ENCODE measurements at places on chromosomes 2 and 18.

DNA sequence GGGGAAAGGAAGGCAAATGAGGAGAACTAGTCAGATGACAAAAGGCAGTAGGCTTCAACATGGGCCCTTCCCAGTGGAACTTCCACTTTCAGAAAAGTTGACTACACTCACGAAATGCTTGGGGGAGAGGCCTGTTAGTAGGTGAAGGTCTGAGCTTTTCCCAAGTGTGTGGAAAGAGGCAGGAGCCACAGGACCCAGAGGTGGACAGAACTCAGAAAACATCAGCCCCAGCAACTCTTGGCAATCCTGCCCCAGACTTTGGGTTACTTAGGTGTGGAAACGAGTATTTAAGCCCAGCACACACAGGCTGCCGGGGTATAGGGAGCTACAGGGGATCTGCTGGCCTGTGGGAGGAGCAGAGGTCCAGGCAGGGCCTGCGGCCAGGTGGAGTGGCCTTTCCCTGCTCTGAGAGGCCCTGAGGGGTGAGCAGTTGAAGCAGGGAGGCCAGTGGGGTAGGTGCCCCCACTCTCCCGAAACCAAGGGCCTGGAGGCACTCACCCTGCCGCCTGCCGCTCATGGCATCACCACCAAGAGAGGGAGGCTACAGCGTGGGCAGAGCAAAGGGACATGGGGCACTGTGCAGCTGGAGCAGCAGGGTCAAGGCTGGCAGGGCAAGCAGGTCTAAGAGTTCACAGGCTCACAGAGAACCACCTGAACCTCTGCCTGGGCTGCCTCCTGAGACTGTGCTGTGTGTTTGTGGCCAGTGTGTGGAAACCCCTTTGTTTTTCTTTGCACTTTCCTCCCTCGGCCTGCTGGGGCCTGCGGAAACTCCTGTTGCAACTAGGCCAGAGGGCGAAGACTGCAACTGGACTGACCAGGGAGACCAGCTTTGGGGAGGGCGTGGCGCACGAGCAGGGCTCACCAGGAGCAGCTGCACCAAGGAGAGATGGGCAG is 130.7 kb upstream of the SERTAD2 start:
- no peak for DNase-seq

GRCh38 chr18:23689616-23690504 is 607 bp downstream of the LAMA3 start:
- DNase-seq: no peak

GRCh38 chr2:168490946-168491605 is 35.0 kb downstream of the CERS6 start:
- no peak for DNase-seq

GRCh38 chr2:150124739-150125138 is 362.7 kb downstream of the RND3 start:
- DNase-seq: no peak

DNA sequence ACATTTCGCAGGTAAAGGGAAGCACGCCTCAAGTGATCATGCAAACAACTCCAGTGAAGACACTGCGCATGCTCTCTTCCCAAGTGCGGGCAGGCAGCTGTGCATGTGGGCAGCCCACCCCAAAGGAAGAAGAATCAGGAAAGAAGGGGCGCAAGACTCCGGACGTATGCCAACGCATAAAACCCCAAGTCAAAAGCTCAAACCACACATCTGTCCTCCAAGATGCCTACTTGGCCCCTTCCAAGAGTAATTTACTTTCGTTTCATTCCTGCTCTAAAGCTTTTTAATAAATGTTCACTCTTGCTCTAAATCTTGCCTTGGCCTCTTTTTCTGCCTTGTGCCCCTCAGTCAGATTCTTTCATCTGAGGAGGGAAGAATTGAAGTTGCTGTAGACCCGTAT is 254.9 kb downstream of the PIEZO2 start:
- no peak for DNase-seq

DNA sequence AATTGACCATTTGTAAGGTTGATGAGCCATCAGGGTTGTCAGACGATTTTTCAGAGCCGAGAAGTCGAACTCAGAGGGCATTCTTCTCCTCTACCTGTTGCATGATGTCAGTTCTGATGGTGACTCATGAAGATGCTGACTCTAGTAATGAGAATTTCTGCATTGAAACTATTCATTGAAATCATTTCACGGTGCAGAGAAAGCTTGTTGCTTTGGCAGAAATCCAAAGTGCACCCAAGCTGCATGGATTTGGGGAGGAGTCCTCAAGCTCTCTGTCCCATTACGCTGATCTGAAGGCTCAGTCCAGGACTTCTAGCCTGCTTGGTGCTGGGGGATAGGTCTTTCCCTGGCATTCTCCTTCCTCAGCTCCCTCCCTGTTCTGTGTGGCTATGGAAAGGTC is 125.7 kb upstream of the PXDN start:
- DNase-seq: no peak

DNA sequence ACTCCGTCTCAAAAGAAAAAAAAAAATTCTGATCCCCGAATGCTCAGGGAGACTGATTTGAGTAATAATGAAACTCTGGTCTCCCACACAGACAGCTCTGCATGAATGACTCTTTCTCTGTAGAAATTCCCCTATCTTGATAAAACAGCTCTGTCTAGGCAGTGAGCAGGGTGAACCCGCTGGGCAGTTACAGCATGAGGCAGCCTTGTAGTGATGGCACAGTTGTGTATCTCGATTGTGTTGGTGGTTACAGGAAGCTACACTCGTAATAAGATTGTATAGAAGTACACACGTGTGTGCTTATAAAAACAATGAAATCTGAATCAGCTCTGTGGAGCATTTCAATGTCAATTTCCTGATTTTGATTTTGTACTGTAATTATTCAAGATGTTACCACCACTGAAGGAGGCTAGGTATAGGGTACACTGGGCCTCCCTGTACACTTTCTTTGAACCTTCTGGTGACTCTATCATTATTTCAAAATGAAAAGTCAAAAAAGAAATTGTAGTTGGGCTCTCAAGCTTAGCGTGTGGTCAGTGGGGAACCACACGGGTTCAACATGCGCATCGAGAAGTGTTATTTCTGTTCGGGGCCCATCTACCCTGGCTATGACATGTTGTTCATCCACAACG is 34.9 kb upstream of the ATP8B1 start:
- peak; percentile 13 for DNase-seq

- no peak for DNase-seq
These were observed 423.7 kb downstream of the LPIN1 start for GRCh38 chr2:12170121-12170520.

GRCh38 chr2:147420947-147421675 is 423.7 kb upstream of the ACVR2A start:
- DNase-seq: no peak

Data from activated T-helper 1 cell treated with anti-CD3 and anti-CD28 coated beads, Interleukin-2, amount 50 U/mL, for 16 hours (primary cell).